ENCODE measurements at places on chromosomes 6 and 20.
A peak's percentile ranks its signal among the peaks of the same experiment; 100 is the strongest.

DNA sequence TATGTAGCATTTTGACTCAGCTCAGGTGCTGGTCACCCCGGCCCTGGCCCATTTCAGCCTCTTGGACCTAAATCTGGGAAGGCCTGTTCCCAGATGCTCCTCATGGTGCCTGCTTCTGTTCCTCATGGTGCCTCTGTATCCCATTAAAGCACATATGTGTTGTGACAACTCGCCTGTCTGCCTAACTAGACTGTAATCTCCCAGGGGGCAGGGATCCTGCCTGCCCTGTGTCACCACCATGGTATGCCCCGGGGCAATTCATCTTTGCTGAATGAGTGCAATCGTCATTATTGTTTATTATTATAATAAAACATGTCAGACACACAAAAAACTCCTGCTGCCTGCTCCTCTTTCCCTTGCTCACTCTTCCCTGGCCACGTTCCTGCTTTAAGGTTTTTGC, 62.0 kb downstream of the ZFP64 start:
- DNase-seq = no peak

GRCh38 chr6:158018851-158019361, 37.2 kb downstream of the SYNJ2 start:
- no peak for DNase-seq

- DNase-seq = no peak
Observed at GRCh38 chr6:134004714-134005113, 47.7 kb downstream of the SLC2A12 start.

GRCh38 chr20:62360854-62361798, 6.0 kb downstream of the LAMA5 start:
- DNase-seq = no peak

GRCh38 chr6:78910591-78911171, 43.3 kb downstream of the IRAK1BP1 start:
- peak; percentile 8 for DNase-seq

DNA sequence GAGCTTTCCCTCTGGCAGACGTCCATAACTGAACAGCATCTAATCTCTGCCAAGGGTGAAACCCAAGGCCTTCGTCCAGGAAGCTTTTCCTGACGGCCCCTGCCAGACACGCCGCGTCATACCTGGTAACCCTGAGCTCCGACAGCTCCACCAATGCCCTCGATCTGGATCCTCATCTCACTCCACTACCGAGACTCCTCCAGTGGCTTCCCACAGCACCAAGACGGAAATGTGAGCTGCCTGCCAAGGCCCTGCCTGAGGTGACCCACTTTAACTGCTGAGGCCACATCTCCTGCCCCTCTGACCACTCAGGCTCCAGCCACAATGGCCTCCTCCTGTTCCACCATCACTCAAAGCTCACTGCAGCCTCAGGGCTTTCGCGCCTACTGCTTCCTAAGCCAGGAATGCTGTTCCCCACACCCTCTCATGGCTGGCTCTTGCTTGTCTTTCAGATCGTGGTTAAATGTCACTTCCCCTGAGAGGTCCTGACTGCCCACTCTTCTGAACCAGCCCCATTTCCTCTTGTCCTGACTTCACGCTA, 143.2 kb downstream of the PREX1 start:
- DNase-seq = no peak

DNA sequence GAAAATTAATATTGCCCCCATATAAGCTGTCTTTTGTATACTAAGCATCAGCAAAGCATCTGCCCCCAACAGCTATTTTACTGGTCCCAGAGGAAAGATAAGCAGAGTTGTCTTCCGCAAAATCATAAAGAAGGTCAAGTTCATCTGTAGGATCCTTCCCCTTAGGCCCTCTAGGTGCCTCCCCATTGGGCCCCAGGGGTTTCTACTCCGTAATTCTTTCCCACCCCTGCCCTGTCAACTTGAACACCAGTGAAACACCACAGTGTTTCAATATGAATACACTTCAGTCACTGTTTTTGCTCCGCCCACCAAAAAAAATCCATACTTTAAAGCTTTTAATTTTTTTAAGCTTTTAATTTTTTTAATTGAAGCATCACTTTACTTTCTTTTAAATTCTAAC, 159.2 kb downstream of the ATXN1 start:
- DNase-seq = no peak

DNA sequence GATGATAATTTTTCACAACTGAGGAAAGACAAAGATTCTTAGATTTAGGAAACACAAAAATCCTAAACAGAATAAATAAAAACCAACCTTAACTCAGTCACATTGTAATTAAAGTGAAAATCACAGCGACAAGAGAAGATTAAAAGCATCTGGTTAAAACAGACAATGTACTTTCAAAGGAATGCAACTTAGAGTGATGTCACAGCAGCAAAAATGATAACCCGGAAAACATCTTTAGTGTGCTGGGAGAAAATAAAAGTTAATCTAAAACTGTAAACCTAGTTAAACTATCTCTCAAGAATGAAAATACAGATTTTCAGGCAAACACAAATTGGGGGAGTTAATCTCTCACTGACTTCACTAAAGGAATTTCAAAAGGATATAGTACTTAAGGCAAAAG, 76.8 kb upstream of the OGFRL1 start:
- no peak for DNase-seq

- DNase-seq = no peak
Observed at GRCh38 chr20:63930971-63931553, 25.2 kb downstream of the UCKL1 start.

DNA sequence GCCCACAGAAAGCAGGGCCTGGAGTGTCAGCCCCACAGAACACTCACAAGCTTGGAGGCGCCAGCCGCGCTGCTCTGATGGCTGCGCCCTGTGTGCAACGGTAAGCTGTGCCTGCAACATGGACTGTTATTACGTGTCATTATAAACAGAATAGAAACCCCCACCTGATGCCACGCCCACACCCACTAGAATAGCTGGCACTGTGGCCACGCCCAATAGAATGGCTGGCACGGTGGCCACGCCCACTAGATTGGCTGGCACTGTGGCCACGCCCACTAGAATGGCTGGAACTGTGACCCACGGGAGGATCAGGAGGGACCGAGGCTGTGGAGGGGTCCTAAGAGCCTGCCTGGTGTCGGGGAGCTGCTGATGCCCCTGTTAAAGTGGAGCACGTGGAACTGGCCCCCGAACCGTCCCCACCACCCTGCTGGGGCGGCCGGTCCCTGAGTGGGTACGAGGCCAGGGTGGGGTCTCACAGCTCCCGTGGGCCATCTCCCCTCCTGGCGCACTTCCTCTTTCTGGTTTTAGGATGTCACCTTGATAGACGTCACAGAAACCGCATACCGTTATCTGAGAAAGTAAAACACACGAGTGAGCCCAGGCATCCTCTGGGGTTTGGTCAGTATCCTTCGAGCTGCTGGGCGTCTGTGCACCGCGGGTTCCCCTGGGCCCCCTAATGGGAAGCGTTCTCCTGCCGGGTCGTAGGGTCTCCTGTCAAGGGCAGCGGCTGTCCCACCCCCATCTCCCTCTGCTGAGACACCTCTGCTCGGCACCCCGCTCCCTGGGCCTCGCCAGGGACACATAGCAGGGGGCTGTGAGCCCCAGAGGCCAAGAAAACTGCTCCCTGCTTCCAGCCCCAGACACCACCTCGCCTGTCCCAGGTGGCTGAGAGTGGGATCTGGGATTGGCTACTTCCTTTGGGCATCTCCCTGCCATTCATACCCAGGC, 25.4 kb downstream of the SLC17A9 start:
- no peak for DNase-seq

All from mammary epithelial cell (primary cell).